ENCODE measurements at places on chromosomes 7 and 10. TPM values are rescaled to one million over a fixed set of nuclear protein-coding genes. Genes with fewer than 3 reads are reported as not detected.

DRGX gene
- total RNA-seq: not detected

SLC26A5 gene
- total RNA-seq: not detected

TAS2R4 gene
- total RNA-seq: 0.54 TPM

MYL10 gene
- total RNA-seq: not detected

DNA sequence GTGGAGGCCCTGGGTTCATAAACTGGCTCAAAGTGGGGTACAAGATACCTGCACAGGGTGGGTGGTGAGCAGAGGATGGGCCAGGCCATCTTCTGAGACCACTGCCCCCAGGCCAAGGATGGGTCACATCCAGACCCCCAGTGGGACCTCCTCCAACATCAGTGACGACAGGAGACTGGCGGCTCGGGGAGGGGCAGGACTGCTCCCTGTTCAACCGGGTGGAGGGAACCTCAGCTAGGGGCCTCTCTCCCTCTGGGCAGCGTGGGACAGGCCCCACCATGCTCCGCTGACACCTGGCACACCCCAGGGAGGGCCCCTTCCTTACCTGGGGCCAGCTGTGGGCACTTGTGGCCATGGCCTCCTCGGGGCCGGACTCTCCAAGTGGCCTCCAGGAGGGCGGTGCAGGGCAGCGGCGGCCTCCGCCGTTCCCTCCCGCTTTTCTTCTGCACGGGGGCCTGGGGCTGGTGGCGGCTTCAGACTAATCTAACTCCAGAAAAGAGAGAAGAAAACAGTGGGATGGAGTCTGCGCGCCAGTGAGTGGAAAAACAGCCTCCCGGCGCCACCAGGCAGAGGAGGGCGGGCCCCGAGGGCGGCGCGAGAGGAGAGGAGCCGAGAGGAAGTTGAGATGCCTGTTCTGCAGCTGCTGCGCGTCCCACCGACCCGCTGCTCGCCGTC lies at the start of gene CALHM2:
Gene CALHM2 (minus strand): TSS at position 540 of the 675 bp plus-strand sequence. CDS start 2,429 bp downstream, outside the sequence.
- peak; percentile 87 for DNase-seq

DNA sequence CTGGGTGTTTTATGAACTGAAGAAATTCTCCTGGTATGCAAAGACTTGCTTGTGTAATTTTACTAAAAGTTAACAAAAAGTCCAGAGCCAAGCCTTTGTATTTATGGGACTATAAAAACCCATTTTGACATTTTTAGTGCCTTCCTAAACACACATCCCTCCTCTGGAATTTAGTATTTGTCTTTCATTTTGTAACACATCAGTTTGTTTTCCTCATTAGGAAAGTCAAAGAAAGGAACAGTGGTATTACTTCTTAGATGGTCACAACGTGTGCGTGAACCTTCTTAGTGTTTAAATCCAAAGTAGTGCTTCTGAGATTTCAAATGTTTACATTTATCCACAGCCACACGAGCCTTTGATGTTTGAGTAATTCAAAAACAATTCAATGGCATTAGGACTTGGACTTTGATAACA lies 103.2 kb upstream of the TMEM106B start:
- DNase-seq: no peak

- DNase-seq: no peak
Observed at GRCh38 chr7:147207988-147208387, 1091.4 kb downstream of the CNTNAP2 start.
